Activated CD4-positive, alpha-beta memory T cell treated with anti-CD3 and anti-CD28 coated beads, Interleukin-2, amount 10 ng/mL, durations not matched to agents 7 days and 5 days (primary cell): ENCODE measurements at places on chromosomes 3 and 15. TPM values are rescaled to one million over a fixed set of nuclear protein-coding genes. Genes with fewer than 3 reads are reported as not detected.
A peak's percentile ranks its signal among the peaks of the same experiment; 100 is the strongest.

DNA sequence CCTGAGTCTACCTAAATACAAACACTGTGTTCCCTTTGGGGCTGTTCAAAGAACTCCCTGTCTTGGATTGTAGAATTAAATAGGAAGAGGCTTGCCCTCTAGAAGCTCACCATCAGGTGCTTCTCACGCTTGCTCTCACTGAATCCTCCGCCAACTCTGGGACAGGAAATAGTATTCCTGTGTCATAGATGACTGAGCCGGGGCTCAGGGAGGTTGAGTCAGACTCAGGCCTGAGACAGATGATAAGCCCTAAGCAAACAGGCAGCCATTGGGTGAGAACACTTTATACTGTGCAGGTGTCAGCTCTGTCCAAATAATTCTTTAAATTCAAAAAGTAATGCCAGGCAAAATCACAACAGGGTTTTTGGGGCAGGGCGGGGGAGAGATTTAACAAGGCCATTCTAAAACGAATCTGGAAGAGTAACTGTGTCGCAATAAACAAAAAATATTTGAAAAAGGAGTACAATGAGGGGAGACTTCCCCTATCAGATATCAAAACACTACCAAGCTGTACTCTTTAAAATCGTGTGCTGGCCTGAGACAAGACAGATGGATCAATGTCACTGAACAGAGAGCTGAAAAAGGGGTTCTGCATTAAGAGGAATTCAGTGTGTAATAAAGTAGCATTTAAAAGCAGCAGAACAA lies 59.0 kb downstream of the EPHB3 start:
- DNase-seq, result no peak

GRCh38 chr3:33317963-33318709 lies 40.9 kb downstream of the FBXL2 start:
- no peak for DNase-seq

GRCh38 chr15:49273734-49274318 lies 103.8 kb downstream of the GALK2 start:
- DNase-seq, result no peak

GRCh38 chr15:63233667-63234423 lies 43.6 kb upstream of the APH1B start:
- DNase-seq, result no peak

DNA sequence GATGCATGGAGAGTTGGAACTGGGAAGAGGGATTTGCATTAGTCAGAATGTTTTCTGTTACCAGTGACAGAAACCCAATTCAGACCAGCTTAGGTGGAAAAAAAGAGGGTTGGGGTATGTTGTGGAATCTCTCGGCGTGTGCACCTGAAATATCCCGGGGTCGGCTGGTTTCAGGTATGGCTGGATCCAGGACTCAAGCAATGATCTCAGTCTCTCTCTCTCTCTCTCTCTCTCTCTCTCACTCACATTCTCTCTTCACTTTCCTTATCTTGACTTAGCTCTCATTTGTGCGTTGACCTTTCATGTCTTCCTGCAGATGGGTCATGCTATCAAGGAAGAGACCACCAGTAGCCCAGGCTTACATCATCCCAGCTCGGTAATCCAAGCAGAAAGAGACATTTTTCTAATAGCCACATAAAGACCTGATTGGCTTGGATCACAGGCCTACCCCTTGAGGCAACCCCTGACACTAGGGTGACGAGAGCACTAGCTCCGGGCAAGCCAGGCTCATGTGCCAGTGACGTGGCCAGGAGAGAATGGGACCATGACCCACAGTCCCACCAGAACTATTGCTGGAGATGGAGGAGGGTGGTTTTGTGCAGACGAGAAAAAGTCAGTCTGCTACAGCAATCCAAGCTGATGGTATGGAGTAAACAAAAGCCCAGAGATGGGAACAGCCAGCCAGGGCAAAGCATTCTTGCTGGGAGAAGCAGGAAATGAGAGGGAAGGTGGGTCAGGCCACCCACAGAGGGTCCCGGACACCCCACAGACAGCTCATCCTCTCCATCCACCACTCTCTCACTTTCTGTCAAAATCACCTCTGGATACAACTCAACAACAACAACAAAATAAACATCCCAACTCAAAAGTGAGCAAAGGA lies 91.7 kb downstream of the CHSY1 start:
- DNase-seq, result no peak

DNA sequence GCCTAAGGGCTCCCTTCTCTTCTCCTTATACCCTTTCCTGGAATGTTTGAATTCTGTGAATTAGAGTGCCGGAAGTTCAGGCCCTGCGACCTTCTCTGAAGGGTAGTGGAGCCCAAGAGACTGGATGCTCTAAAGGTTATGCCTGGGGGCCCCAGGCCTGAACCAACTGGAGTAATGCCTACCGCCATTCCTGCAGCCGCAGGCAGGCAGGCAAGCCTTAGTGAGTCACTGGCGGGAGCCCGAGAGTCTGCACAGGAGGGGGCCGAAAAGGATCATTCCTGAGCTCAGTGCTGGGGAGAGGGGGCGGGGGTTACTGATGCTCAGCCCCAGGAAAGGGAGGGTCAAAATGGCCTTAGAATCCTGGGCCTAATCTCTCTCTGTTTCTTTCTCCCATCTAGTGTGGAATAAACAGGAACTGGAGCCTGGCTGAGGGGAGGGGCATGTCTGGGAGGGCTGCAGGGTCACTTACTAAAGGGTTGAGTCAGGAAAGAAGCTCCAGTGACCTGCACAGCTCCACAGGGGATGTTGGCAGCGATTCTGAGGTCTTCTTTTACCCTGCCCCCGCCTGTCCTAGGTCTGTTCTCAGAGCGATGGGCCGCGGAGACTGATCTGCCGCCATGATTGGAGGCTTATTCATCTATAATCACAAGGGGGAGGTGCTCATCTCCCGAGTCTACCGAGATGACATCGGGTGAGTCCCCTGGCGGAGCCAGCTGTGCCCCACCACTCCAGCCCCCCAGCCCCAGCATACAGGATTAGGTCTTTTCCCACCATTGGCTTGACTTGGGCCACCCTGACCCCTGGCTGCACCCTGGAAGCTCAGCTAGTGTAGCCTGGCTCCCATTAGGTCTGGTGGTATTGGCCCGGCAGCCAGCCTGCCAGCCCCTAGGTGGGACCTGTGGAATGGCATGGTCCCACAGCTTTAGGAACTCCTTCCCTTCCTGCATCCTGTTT lies 2.0 kb downstream of the AP2M1 start:
- no peak for DNase-seq

Gene AGTR1
- total RNA-seq, result not detected

DNA sequence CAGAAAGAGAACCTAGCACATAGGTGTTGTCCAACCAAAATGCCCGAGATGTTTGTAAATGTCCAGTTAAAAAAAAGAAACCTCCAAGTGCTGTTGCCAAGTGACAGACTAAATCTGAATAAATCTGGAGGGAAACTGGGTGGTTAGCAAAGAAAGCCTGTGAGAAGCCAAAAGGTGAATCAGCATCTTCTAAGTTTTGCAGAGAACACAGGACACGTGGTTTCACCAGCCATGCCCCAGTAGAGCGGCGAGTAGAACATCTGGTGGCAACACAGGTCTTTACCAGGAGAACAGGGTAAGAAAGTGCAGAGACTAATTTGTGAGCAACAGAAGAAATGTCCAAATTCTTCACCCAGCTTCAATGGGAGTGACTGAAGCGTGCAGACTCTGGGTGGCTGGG lies 986.0 kb downstream of the ROBO2 start:
- no peak for DNase-seq

GRCh38 chr15:66484539-66485112 lies 12.9 kb downstream of the SNAPC5 start:
- no peak for DNase-seq

GRCh38 chr15:54150255-54150654 lies 172.0 kb downstream of the UNC13C start:
- DNase-seq, result no peak

GRCh38 chr3:27085829-27086730 lies 283.1 kb downstream of the NEK10 start:
- DNase-seq, result no peak

DNA sequence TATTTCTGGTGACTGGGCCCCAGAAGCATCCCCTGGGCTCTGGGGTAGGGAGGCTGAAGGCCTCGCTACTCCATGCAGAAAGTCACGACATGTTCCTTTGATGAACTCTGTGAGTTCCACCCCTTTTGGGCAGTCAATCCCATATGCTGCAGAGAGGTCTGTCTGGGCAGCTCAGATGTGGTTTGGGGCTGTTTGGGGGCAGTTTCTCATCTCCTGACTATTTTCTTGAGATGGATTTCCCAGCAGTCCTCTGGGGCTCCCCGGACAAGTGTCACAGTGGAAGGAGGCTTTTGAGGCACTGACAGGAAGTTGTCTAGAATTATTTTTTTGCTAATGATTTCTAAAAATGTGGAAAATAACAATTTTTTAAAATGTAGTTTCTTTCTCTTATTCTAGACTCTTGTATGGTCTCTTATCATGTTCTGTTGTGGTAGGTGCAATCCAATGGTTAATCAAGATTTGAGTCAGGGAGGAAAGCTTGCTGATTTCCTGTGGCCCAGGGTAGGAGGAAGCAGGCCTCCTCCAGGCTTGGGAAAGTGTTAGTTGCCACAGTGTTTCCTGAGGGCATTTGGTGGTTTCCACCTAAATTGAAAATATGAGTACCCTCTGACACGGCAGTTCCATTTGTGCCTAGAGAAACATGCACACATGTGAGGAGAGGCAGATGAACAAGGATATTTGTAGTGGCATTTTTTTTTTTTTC lies 19.9 kb upstream of the TATDN2 start:
- DNase-seq, result peak; percentile 52

Gene OXTR
- 0.35 TPM for total RNA-seq

DNA sequence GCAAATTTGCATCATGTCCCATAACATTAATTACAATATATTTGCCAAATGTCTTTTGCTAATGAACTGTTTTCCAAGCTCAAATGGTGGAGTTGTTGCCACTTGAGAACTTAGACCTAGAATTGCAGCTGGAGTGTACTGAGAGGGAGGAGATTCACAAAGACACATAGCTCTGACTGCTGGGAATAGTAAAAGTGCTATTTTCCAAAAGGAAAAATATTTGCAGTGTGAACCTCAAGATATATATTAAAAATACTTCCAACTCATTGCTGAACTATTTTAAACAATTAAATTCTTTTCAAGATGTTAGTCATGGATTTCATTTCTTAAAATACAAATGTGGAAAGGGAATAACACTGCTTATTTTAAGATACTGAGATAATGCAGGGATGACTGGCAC lies 666.8 kb upstream of the ARPP21 start:
- no peak for DNase-seq

DNA sequence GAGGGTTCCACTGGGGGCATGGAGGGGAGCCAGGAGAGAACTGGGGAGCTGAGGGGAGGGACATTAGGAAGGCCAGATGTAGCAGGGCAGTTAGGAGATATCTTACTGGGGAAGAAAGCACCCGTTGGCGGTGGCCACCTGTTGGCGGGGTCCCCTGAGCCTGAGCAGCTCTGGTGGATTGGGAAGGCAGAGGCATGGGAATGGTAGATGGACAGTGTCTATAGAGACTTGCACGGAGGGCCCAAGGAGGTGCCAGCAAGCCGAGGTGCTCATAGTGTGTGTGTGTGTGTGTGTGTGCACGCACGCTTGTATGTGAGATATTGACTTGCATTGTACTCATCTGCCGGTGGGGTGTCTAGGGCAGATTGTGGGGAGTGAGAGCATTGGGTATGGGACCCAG lies 179.0 kb downstream of the APBA2 start:
- no peak for DNase-seq

Gene SLC28A1
- total RNA-seq, result not detected

Gene SERPINI1
- 2.9 TPM for total RNA-seq

Gene FOXB1
- total RNA-seq, result 5.2 TPM

- no peak for DNase-seq
Observed at GRCh38 chr3:56219894-56220805, 248.1 kb downstream of the ERC2 start.

DNA sequence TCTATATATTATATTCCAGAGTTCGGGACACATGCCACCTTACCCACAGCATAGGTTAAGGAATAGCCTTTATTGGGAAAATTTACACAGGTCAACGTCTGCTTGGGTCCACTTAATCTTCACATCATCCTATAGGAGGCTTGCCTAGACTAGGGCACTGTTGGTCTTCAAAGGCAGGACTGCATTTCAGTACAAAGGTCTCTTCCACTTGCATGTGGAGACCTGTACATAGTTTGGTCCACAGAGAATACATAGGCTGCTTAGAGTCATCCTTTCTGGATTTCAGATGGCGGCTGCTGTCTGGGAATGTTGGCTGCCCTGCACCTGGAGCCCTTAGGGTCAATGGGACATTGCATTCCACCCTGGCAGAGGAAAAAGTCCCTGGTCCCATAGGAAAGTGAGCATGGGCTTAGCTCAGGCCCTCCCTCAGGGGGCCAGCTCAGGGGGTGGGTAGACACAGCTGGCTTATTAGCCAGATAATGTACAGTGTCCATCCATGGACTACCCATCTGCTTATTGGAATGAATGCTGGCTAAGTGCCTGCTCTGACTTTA lies 75.3 kb upstream of the TGFBR2 start:
- no peak for DNase-seq

GRCh38 chr3:156246961-156247725 lies 126.8 kb downstream of the KCNAB1 start:
- DNase-seq, result no peak

Gene OIP5
- total RNA-seq, result 15.2 TPM

DNA sequence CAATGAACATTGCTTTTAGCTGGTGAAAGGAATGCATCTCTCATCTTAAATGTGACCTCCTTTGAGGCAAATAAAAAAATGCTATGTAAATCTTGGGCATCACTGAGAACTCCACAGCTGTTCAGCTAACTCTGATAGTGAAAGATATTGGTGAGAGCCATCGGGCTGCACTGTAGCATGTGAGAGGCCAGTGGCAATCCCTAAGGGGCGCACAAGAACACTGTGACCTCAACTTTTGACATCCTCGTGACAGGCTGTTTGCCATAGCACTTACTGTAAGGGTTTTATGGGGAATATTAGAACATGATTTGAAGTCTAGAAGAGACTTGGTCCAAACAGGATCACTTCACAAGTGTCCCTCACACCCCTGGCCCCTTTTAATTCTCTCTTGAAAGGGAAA lies 697.9 kb downstream of the MCTP2 start:
- no peak for DNase-seq

DNA sequence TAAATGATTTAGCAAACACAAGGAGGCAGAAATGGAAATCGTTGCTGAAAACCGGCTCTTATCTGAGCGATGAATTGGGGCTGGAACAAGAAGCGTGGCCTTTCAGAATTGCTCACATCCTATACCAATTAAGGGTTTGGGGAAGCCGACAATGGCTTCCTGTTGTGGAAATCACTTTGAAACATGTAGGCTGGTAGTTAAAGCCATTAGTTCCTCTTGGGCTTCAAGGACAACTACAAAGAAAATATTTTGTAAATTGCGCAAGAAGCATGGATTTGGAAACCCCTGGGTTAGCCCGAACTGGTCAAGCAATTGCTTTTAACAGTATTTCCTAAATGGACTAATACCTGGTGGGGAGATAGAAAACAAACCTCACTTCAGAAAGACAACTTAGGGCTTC lies 182.4 kb downstream of the ADAMTS9 start:
- no peak for DNase-seq

GRCh38 chr15:56244811-56245576 lies 1.3 kb upstream of the RFX7 start:
- peak; percentile 40 for DNase-seq

- no peak for DNase-seq
Observed at GRCh38 chr3:178479446-178479845, 56.8 kb upstream of the KCNMB2 start.

GRCh38 chr3:148643389-148643840 lies 54.3 kb upstream of the AGTR1 start:
- DNase-seq, result no peak
